ENCODE measurements at places on chromosomes 6 and 20. TPM values are rescaled to one million over a fixed set of nuclear protein-coding genes. Genes with fewer than 3 reads are reported as not detected.

DNA sequence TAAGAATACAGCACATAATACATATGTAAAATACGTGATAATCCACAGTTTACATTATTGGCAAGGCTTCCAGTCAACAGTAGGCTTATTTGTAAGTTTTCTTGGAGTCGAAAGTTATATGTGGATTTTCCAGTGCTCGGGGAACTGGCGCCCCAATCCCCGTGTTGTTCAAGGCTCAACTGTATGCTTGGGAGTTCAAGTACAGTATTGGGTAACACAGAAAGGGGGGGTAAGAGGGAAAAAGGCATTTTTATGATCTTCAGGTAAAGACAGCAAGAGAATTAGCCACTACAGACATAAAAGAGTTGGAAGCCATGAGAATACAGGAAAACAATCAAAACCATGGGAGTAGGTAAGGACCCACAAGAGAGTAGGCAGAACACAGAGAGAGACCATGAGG lies 16.4 kb downstream of the PSMB1 start:
- no peak for DNase-seq

DNA sequence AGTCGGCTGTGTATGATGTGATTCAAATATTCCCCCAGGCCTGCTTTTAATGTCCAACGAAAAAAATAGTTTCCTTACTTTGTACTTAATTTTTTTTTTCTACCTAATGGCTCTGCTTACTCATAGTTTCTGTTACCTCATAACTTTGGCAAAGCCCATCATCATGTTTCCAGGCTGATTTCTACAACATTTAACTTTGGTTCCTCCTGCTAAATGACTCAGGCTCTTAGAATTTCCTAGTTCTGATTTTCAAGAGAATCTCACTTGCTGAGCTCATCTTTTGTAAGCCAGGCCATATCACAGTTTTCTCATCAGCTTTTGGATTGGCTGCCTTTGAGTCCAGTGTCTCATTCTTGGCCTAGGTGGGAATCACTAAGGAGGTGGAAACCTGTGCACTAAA lies 323.1 kb downstream of the HDGFL1 start:
- no peak for DNase-seq

The UNC93A gene
- total RNA-seq, result not detected

The TMC2 gene
- total RNA-seq, result not detected

GRCh38 chr20:708956-709355 lies 33.4 kb upstream of the SCRT2 start:
- no peak for DNase-seq

DNA sequence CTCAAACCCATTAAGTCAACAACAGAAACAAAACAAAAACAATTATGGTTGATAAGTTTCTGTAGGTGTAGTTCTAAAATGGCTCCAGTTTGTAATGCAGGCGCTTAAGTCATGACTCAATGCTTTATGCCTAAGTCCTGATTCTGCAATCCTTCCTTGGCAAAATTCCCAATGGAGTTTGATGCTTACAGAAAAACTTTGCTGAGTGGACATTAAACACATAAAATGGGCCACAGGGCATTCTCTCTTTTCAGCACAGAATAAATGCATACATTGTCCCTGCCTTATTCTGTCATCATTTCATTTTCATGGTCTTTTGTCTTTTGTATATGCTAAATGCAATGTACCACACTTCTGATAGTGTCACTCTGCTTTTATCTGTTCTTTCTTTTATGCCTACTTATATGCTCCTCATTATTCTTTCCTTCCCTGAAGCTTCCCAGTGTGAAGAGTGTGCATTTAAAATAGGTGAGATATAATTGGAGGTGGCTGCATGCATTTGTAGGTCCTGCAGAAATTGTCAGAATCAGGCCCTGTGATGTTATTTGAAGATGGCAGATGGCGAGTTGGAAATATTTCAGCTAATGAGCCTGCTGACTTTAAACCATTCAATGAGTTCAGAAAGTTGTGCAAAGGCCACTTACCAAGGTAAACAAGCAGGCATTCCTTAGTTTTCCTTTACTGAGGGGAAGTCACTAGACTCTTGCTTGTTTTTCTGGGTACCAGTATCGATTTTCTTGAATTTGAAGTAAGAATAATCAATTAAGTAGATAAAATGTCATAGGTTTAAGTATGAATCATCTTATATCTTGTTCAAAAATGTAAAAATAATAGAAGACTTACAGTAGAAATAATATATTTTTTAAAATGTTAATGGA lies 313.1 kb downstream of the TRDN start:
- no peak for DNase-seq

DNA sequence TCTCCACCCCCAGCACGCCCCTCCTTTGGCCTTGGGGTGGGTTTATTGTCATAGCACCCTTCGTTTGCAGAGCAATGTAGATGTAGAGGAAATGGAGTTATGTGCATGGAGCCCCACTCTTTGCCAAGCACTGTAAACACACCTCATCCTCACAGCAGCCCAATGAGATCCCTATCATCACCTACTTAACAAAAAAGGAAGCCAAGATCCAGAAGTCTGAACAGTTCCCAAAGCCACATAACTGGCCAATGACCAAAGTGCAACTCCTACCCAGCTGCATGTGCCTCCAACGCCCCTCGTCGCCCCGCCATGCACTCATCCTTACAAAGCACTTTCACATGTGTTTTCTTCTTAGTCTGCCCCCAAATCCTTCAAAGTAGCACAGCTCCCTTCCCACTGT lies 21.8 kb upstream of the FOXQ1 start:
- no peak for DNase-seq
